ENCODE measurements at places on chromosomes 16 and 17.

- DNase-seq = peak; percentile 85
Observed at GRCh38 chr17:44350733-44351226, 5.7 kb downstream of the GRN start.

- DNase-seq = no peak
Observed at GRCh38 chr17:71055128-71055527, 885.8 kb downstream of the KCNJ2 start.

- DNase-seq = no peak
Observed at GRCh38 chr16:67449336-67449735, 18.4 kb downstream of the HSD11B2 start.

GRCh38 chr16:35319536-35320192 is 1860.3 kb downstream of the TP53TG3F start:
- no peak for DNase-seq

DNA sequence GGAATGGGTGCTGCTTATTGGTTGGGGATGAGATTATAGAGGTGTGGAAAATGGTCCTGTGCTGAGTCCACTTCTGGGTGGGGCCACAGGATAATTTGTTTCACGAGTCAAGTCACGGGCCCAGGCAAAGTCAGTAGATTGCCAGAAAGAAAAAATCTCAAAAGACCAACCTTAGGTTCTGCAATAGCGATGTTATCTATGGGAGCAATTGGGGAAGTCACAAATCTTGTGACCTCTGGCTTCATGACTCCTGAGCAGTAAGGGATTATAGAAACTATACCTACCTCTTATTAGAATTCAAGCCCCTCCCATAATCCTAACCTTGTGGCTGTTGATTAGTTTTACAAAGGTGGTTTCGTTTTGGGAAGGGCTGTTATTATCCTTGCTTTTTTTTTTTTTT is 31.4 kb downstream of the WWP2 start:
- no peak for DNase-seq

DNA sequence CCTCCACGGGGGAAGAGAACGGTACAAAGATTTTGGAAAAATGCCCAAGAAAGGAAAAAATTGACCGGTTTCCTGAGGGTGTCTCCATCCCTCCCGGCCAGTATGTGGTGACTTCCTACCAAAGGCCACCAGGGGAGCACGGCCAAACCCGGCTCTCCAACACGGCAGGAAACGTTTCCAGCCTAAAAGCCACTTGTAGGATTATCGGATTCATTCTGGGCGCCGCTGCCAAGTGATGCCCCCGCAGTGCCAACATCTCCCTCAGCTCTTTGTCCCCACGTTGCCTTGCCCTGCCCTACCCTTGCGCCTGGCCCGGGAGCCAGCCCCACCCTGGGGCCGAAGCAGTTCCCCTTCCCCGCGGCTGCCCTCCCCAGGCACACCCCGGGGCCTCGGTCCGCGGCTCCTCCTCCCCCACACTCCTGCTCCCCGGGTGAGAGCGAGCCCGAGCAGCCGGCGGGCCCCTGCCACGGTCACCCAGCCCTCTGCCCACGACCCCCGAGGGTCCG is 688 bp downstream of the CRK start:
- DNase-seq = peak; percentile 82

DNA sequence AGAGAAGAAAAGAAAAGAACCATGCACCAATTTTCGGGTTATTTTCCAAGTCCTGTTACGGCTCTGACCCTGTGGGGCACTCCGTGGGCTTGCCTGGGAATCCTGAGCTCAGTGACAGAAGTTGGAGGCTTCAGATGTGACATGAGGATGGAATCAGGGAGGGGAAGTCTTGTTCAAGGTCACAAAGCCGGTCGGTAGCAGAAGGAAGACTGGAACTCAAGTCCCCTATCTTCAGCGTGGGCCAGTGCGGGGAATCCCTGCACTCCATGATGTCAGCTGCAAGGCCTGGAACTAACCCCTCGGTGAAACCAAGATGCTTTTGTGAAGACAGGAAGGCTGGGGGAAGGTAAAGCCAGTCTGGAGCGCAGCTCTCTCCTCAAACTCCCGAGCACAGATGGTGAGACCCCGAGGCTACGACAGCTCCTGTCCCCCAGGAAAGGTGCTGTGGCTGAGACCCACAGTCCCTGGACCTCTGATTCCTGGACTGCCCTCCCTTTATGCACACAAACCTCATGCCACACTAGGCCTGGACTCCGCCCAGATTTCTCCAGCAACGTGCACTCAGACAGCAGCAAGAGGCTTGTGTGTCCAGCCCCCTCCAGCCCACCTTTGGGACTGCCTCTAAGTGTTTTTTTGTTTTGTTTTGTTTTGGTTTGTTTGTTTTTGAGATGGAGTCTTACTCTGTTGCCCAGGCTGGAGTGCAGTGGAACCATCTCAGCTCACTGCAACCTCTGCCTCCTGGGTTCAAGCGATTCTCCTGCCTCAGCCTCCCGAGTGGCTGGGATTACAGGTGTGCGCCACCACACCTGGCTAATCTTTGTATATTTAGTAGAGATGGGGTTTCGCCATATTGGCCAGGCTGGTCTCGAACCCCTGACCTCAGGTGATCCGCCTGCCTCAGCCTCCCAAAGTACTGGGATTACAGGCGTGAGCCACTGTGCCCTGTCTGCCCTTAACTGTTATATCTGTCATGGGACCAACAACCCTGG is 5.5 kb upstream of the IL27 start:
- DNase-seq = no peak

GRCh38 chr17:14712611-14713021 is 411.7 kb downstream of the HS3ST3B1 start:
- no peak for DNase-seq

- DNase-seq = no peak
Observed at GRCh38 chr16:85140455-85141012, 28.3 kb upstream of the CIBAR2 start.

- no peak for DNase-seq
Observed at GRCh38 chr16:52383640-52384292, 163.2 kb downstream of the TOX3 start.

- no peak for DNase-seq
Observed at GRCh38 chr16:27840311-27841060, 223.0 kb downstream of the GSG1L start.

DNA sequence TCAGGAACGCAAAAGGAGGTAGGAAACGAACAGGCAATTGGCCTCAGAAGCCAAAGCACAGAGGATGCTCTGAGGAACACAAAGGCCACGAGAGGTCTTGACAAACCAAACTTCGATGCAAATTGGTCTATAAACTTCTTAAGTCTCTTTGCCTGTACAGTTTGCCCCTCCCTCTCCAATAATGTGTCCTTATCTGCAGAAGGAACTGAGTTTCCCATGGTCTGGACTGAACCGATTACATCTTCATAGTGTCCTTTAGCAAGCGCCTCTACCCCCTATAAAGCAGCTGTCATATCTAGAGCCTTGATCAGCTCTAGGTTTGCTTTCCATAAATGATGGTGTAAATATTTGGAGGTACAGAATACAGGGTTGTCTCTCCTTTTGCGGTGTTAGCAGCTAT is 3.1 kb upstream of the CDRT4 start:
- no peak for DNase-seq

DNA sequence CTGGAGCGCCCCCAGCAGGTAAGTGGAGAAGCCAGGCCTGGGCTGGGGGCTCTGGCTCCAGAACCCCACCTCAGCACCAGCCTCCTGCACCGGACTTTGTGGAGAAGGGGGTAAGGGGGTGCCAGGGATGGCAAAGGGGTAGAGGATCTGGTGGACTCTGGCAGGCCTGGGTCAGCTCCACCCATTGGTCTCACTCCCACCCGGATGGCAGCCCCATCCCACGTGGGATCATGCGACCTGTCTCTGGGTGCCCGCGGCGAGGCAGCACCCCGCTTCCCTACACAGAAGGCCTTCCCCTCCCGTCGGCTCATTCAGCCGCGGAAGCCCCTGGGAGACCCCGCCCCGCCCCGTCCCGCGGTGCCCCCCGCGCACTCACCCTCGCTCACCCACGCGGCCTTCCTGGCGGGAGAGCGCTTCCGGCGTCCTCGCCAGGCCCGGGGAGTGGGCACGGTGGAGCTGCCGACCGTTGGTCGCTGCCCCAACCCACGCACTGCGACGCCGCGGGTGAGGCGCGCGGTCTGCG is 498 bp upstream of the PLEKHG4 start:
- DNase-seq = peak; percentile 26

DNA sequence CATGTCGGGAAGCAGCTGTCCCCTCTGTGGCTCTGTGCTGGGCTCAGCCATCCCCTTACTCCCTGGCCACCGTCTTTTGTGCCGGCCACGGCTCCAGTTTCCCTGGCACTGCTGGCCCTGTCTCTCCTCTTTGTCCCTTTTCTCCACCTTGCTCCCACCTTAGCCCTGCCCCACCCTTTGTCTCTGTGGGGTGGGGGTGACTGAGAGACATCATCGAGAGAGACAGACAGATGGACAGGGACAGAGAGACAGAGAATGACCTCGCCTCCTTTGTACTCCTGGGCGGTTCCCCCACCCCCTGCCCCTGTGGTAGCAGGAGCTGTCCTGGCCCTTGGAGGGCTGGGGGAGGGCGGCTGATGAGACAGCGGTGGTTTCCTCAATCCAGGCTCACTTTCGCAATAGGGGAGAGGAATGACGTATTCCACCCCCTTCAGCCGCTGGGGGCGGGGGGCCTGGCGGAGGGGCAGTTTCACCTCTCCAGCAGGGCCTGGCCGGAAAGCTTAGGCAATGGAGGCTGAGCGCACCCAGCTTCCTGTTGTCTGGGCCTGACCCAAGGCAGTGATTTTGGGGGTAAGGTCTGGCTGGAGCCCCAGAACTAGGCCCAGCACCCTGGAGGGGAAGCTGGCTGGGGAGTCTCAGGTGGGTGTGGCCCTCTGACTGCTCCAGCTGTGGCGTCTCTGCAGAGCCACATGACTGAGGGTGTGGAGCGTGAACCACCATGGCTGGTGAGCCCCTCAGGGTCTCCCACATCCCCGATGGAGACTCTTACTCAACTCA is 7.3 kb downstream of the FMNL1 start:
- peak; percentile 64 for DNase-seq

- DNase-seq = no peak
Observed at GRCh38 chr16:55690841-55691240, 35.1 kb downstream of the SLC6A2 start.

- no peak for DNase-seq
Observed at GRCh38 chr17:60863892-60864707, 186.4 kb downstream of the BCAS3 start.

- DNase-seq = no peak
Observed at GRCh38 chr16:85564277-85565051, 48.7 kb upstream of the GSE1 start.

GRCh38 chr17:65545705-65546523 is 15.5 kb downstream of the AXIN2 start:
- DNase-seq = no peak

DNA sequence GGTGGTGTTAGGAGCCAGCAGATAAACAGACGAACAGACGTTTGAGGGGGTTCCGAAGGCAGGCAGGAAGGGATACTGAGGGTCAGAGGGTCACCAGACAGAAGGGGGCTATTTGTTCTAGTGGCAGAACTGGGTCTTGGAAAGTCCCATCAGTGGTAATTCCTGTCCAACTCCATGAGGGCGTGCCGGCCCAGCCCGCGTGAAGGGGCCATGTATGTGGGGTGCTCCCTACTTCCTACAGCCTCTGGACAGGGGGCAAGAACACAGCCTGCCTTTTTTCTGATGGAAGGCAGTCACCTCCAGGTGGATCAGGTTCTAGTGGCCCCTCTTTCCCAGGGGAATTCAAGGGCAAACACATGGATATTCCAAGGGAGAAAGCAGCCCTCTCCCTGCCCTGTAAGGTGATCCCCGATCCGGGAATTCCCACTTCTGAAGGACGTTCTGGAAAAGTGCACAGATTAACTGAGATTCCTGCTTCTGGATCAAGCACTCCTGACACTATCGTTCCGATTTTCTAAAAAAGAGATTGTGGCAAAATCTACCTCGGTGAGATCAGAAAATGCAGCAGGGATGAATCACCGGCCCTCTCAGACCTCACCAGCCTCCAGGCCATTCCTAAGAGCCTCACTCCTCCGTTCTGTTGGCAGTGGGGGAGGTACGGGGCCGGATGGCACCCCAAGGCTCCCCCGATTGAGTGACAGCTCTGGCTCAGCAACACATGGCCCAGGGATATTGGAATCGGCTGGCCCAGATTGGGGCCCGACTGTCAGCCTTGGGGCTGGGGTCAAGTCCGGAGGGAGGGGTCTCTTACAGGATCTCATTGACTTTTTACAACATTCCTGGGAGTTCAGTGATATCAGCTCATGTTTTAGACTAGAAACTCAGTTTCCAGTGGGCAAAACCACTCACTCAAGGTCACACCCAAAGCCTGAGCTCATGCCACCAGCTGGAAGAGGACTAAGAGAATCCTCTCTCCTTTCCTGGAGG is 12.4 kb downstream of the STX1B start:
- peak; percentile 34 for DNase-seq

GRCh38 chr16:47612711-47613110 is 151.6 kb downstream of the PHKB start:
- DNase-seq = no peak

GRCh38 chr16:24713379-24713778 is 16.1 kb upstream of the TNRC6A start:
- DNase-seq = peak; percentile 24

DNA sequence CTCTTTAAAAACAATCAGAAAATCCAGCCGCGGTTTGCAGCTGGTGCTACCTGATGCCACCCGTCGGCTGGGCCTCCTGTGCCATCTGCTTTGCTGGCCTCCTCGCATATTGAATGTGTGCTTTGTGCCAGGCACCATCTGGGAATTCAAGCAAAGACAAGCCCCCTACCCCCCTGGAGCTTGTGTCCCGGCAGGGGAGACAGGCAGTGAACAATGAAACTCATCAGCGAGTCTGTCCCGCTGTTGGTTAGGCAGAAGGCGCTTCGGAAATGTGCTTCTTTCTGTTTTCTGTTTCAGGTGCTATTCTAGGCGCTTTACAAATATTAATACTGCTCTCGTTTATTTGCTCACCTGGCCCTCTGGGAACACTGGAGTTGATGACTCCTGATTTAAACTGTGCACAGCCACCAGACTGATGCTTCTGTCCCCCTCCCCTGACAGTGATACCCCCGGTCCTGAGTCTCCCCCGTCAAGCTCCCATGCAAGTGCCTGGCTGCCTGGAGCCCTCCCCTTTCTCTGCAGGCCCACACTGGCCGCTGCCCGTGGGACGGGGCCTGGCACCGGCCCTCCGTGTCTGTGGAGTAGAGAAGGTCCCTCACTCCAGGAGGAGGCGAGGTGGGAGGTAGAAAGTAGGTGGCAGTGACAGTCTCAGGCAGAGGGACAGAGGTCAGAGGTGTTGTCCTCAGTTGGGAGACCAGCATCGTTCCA is 126.1 kb upstream of the PLCG2 start:
- peak; percentile 45 for DNase-seq

Measured in GM23338 (cell line).